ENCODE measurements at places on chromosomes 5 and 9. TPM values are rescaled to one million over a fixed set of nuclear protein-coding genes. Genes with fewer than 3 reads are reported as not detected.
A peak's percentile ranks its signal among the peaks of the same experiment; 100 is the strongest.

DNA sequence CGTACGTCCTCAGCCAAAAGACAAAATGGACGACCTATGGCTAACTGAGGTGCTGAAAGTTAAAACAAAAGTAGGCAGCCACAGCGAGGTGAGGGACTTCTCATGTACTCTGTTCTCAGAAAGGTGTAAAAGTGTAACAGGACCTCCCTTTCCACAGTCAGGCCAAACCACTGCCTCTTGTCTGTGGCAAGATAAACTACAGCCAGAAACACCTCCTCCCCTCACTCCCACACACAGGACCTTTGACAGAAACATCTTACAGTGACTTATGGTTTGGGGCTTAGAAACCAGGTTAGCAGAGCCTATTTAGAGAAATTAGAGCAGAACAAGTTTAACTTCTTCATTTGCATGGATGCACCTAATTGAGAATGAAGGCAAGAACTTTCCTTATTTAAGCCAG lies 499.1 kb upstream of the GRIN3A start:
- no peak for DNase-seq

DNA sequence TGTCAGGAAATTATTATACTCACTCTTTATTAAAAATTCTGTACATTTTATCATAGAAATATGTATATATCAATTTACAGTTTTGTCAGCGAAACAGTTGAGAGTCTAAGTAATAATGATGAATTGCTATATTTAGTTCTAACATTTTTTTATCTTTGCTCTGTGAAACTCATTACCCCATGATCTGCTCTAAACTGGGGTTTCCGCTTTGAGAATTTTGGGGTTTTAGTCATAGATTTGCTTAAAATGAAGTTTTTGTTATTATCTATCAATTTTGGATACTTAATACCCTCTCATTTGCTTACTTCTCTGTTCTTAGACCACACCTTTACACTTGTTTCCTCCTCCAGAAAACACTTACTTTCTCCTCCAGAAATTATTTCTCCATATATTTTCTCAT lies 333.8 kb upstream of the MPDZ start:
- DNase-seq, result no peak

GRCh38 chr9:98775831-98776441 lies 20.4 kb downstream of the ANKS6 start:
- DNase-seq, result no peak

DNA sequence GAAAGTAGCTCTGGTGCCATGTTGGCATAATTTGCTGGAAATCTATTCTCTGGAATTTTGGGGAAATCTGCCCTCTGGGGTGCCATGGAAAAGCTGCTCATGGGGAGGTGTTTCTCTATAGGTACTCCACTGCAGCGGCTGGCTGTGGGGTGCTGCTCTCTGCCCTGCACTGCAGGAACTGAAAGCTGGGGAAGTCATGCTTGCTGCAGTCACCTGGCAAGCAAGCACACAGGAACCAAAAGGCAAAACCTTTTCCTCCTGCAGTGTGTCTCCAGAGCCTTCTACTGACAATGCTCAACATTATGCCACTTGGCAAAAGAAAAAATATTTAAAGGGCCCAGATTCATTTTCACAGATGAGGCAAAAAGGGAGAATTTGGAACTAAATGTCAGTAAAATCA lies 25.8 kb upstream of the CARNMT1 start:
- no peak for DNase-seq

- no peak for DNase-seq
Measured at GRCh38 chr5:60613826-60614225, 86.1 kb downstream of the DEPDC1B start.

GRCh38 chr5:134125039-134126015 lies 10.8 kb downstream of the TCF7 start:
- DNase-seq, result no peak

GRCh38 chr9:87878989-87879511 lies 3.6 kb upstream of the SPATA31E1 start:
- DNase-seq, result no peak

DNA sequence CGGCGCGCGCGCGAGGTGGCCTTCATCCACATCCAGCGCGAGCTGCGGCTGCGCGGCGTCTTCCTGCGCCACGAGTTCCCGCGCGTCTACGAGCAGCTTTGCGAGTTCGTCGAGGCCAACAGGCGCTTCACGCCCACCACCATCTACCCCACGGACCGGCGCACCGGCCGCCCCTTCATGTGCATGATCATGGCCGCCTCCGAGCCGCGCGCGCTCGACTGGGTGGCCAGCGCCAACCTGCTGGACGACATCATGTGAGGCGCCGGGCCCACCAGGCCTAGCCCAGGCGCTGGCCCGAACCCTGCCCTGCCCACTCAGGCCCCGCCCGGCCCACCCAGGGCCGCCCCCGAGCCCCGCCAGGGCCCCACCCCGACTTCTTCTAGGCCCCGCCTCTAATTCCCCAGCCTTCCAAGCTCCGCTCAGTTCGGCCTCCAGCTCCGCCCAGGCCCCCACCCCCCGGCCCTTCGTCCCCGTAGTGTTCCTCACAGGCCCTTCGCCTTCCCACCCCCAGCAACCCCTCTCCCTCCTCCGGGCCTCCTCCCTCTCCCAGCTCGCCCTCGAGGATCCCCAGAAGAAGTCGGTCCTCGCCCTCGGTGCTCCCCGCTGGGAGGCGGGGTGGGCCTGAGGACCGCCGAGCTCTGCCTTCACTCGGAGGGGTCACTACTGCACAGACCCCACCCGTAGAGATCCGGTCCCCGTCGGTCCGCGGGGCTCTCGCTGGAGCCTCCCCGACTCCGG lies 2.0 kb upstream of the PHPT1 start:
- no peak for DNase-seq

DNA sequence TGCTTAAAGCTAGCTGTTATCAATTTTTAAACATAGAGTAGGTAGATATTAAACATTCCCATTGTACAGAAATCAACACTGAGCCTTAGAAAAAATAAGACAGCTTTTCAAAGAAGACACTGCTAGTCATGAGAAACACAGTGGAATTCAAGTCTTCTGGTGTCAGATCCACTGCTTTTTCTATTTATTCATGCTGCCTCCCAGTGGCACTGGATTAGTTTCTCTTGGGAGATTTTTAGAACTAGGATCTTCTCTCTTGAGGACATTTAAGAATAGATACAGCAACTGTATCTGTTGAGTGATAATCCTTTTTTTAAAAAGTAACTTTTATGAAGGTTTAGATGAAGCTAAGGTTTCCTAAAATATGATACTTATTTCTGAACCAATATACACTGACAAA lies 1635.4 kb upstream of the C9orf72 start:
- DNase-seq, result no peak

DNA sequence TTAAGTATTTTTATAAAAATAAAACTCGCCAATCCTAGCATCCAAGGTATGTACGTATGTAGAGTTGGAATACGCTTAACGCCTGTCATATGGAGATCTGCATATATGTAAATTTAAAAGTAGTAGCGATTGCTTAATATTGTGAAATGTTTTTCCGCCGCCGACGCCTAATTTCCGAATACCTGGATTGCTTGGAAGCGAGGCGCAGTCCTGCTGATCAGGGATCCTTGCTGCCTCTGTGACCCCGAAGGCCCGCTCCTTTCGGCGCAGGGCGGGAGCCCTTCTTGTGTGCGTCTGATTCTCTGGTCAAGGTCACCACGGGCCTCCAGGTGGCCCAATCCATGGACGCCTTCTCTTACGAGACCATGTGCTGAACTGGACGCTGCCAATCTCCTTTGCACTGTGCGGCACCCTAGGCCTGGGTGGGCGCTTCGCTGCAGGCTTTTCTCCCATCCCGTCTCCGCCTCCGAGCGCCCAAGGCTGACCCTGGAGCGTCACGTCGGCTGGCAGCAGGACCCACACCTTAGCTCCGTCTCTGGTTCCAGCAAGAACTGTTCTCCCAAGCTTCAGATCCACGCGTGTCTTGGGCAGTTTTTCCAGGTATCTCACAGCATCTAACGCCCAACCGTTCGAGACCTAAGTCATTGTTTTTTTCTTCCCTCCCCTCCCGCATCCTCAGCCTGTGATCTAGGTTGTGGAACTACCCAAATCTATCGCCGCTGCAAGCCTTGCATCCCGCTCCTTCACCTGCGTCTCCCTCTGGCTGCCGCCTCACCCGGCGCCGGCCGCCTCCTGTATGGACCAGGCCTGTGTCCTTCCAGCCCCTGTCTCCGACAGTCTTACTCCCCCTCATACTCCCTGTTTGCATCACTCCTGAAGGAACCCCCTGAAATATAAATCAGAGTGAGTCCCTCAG lies 3.6 kb upstream of the TRIM41 start:
- DNase-seq, result peak; percentile 70

DNA sequence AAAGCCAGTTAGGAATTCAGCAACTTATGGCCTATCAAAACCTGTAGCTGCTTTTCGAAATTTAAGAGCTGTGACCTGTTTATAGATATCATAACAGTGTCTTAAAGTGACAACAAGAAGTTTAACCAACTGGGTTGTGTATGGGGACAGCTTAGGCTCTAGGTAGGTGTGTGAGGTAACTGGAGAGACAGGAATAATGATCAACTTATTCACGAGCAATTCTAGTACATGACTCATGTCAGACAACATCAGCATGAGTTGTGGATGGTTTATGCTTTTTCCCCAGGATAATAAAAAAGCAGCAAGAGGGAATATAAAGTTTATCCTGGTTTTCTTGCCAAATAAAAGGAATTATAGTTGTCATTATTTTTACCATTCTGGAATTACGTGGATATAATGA lies 88.6 kb downstream of the GDNF start:
- no peak for DNase-seq

DNA sequence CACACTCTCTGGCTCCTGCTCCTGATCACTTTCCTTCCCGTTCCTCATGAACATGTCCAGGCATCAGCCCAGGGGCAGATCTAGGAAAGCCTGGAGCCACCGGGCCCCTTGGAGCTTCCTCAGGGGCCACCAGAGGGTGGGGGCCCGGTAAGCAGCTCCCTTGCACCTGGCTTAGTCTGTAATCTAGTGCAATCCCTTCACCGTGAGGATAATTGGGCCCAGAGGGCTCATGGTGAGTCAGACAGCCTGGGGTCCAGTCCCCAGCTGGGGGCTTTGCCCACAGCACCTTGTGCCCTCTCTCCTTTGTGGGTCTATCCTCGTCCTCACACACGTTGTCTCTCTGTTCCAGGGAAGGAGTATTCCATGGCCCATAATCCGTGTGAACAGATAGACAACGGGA lies 10.4 kb upstream of the ALDH1B1 start:
- DNase-seq, result no peak

GRCh38 chr9:136565086-136565714 lies 19.4 kb upstream of the NOTCH1 start:
- DNase-seq, result no peak

DNA sequence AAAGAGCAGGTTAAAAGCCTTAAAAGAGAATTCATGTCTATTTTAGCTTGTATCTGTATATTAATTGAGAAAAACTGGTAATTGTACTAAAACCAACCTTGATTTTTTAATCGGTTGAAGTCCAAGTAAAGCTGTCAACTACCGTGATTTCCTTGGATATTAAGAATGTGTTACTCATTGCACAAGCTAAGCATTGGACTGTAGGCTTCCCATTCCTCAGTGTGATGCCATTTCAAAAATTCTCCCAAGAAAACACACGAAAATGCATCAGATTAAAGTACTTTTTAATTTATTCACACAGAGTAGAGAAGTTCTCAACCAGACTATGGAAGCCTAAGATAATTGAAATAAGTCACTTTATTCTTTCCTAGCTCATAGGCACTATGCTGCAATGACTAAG lies 761.4 kb upstream of the TYRP1 start:
- no peak for DNase-seq

DNA sequence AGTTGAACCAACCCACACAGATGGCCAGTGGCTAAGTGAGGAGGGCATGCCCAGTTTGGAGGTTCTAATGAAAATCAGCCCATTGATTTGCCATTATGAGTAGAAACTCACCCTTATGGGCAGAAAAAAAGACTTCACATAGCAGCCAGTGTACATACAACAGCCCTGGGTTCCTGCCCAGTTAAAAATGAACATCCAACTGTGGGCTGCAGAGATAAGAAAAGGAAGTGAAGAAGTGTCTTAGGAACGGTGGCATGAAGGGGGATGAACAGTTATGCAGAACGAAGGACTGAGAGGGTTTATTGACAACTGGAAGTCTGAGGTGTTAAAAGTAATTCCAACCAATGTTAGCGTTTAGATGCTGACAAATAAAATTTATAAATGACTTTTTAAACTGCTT lies 118.4 kb downstream of the MARCHF3 start:
- no peak for DNase-seq

- DNase-seq, result no peak
Measured at GRCh38 chr9:38417003-38417945, 7.0 kb downstream of the IGFBPL1 start.

- DNase-seq, result no peak
Measured at GRCh38 chr5:74612045-74612444, 28.5 kb downstream of the ENC1 start.

DNA sequence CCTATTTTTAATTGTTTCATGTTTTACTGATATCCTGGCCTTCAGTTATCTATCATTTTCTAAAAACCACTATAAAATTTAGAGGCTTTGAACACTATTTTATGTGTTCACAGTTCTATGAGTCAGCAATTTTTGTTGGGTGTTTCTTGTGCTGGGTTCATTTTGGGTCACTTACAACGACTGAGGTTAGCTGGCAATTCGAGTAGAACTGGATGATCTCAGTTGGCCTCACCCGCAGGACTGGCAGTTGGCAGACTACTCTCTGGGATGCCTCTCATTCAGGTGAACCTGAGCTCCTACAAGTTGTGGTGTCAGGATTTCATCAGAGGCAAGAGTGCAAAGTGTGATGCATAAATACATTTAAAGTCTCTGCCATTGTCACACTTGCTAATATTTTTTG lies 151.0 kb upstream of the PAPPA start:
- no peak for DNase-seq

TNFSF8 gene
- 2.9 TPM for total RNA-seq

TTC39B gene
- total RNA-seq, result 30.1 TPM

PCDHGA6 gene
- total RNA-seq, result 7.9 TPM

SLC6A7 gene
- 0.14 TPM for total RNA-seq

FGF1 gene
- total RNA-seq, result 2.3 TPM

CDH12 gene
- not detected for total RNA-seq
